ENCODE measurements at places on chromosomes 1 and 21.

GRCh38 chr1:242209063-242209462, 210.2 kb upstream of the MAP1LC3C start:
- DNase-seq, result no peak

GRCh38 chr1:24695202-24695974, 49.9 kb upstream of the CLIC4 start:
- DNase-seq, result no peak

DNA sequence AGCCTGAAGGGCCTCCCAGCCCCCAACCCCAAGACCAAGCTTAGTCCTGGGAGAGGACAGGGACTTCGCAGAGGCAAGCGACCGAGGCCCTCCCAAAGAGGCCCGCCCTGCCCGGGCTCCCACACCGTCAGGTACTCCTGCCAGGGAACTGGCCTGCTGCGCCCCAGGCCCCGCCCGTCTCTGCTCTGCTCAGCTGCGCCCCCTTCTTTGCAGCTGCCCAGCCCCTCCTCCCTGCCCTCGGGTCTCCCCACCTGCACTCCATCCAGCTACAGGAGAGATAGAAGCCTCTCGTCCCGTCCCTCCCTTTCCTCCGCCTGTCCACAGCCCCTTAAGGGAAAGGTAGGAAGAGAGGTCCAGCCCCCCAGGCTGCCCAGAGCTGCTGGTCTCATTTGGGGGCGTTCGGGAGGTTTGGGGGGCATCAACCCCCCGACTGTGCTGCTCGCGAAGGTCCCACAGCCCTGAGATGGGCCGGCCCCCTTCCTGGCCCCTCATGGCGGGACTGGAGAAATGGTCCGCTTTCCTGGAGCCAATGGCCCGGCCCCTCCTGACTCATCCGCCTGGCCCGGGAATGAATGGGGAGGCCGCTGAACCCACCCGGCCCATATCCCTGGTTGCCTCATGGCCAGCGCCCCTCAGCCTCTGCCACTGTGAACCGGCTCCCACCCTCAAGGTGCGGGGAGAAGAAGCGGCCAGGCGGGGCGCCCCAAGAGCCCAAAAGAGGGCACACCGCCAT, 21.9 kb upstream of the ARF1 start:
- DNase-seq, result no peak

DNA sequence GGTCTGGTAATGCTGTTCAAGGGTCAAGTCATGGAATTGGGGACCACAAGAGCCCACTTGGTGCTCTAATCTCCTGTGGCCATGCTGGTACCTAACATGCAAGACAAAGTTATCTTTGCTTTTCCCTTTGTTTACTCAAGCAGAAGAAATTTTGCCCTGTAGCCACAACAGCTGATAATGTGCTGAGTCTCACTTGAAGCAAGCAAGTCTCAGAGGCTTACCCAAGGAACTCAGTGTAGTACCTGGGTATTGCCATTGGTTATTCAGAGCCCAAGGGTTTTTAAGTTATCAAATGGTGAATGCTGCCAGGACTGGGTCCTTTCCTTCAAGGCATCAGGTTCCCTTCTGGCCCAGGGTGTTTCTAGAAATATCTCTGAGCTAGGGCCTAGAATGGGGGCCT, 198.9 kb upstream of the RNPC3 start:
- DNase-seq, result no peak
